Endothelial cell of umbilical vein (primary cell): ENCODE measurements at places on chromosomes 12 and 14. TPM values are rescaled to one million over a fixed set of nuclear protein-coding genes. Genes with fewer than 3 reads are reported as not detected.
A peak's percentile ranks its signal among the peaks of the same experiment; 100 is the strongest.

Gene LRRC10
- total RNA-seq = not detected in 2 replicates

Gene FGFR1OP2
- 47.3 and 49.3 TPM in 2 replicates for total RNA-seq

Gene B4GALNT1
- total RNA-seq = 0.25 and 0.35 TPM in 2 replicates

Gene ATG101
- total RNA-seq = 41.6 and 43.3 TPM in 2 replicates

Gene TOMM20L
- total RNA-seq = not detected in 2 replicates

Gene PPFIA2
- total RNA-seq = not detected in 2 replicates

Gene SLC35F4
- total RNA-seq = not detected in 2 replicates

Gene TAS2R9
- not detected in 2 replicates for total RNA-seq

Gene KCNH3
- 0.13 and 0.18 TPM in 2 replicates for total RNA-seq

Gene RFLNA
- total RNA-seq = 3.4 and 19.7 TPM in 2 replicates

Gene DDX11
- 71.4 and 78.3 TPM in 2 replicates for total RNA-seq

Gene MYF6
- total RNA-seq = not detected in 2 replicates

Gene CRACR2A
- 14.9 and 15.9 TPM in 2 replicates for total RNA-seq

DNA sequence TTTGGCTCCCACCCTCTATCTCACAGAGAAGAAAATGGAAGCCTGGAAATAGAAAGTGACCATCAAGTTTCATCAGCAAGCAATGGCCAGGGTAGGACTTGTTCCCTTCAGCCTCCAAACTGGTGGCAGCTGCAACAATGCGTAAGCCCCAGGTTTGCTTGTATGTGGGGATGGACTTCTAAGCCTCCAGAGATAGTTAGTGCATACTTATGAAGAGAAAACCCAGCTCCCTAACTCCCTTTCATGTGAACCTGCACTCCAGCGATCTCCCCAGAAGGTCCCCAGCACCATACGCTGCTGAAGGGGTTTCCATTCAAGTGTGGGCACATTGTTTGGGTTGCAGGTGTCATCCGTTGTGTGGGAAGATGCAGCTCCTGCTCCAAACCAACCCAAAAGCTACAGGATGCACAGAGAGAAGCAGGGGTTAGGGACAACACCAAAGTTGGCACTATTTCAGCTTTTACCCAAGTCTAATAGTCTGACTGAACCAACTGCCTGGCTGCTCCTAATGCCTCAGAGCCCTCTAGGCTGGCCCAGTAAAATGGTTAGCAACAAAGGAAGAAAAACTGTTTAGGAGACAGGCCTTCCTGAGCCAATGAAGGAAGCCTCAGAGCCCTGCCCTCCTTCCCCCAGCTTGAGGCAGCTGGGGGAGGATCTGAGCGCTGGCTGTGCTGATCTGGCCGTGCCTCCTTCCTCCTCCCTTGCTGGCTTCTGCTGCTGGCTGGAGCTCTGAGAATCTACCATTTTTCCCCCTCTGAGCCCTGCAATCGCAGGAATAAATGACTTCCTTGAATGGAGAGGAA, 12.3 kb downstream of the ZFP36L1 start:
- peak; percentile 57 for DNase-seq

- no peak for DNase-seq
Observed at GRCh38 chr14:31320216-31320615, 100.1 kb downstream of the HEATR5A start.

DNA sequence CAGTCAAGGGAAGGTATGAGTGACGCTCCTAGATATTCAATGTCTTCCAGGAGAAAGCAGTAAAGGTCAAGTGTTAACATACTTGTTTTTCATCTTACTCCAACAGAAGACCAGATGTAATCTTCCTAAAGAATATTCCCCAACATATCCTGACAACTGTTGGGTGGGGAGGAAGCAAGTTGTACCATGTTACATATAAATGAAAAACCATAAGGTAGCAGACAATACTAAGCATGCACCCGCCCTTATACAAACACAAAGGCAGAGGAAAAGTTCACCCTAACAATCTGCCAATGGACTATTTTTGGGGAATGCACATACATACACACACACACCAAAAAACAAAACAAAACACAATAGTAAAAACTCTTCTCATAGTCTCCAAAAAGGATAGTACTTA, 90.2 kb upstream of the FERMT2 start:
- DNase-seq = peak; percentile 9

GRCh38 chr12:69252033-69252432, 12.7 kb downstream of the CPSF6 start:
- DNase-seq = no peak

DNA sequence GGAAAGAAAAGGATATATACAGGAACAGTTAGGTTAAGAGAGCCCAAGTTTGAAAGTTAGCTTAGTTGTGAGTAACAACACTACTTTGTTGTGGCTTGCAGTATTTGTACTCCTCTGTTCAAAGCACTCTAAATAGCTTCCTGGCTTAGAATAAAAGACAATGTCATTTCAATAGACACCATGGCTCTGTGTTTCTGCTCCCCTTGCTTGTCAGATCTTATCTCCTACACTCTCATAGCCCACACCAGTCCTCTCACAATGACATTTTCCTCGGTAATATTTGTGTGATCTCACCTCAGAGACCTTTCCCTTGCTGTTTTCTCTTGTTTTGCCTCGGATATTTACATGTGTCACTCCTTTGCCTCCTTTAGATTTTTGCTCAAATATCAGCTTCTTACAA, 418.4 kb downstream of the MDGA2 start:
- no peak for DNase-seq

DNA sequence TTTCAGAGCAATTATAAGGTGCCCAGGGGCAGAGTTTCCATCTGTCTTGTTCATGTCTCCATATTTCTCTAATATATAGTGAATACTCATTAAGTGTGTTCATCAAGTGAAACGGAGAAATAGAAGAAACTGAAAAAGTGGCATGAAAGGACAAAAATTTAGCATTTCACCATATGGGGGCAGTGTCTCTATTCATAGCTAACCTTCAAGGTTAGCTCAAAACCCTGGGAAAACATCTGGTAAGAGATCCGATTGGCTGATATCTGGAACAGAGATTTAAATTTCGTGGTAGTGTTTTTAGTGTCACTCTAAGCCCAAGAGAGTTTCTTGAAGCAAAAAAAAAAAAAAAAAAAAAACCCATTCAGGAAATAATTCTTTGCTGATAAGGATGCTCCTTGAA, 367.5 kb downstream of the DAD1 start:
- peak; percentile 16 for DNase-seq

- no peak for DNase-seq
Observed at GRCh38 chr14:35222872-35223466, 69.2 kb upstream of the PSMA6 start.

DNA sequence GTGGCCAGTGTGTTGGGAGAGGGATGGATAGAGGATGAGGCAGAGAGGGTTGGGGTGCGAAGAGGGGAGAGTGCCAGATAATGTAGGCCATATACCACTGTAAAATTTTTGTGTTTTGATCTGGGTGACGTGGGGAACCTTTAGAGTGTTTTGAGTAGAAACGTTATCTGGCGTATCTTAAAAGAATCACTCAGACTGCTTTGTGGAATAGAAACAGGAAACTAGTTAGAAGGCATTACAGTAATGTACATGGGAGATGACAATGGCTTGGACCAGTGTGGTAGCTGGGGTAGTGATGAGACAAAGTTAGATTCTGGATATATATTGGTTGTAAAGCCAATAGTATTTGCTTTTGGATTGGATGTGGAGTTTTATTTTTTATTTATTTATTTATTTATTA, 20.6 kb downstream of the ATF1 start:
- DNase-seq = no peak

GRCh38 chr12:9730011-9730410, 2.9 kb downstream of the CLECL1 start:
- no peak for DNase-seq

- DNase-seq = no peak
Observed at GRCh38 chr14:102461490-102462338, 47.9 kb downstream of the ANKRD9 start.

- DNase-seq = no peak
Observed at GRCh38 chr14:82313889-82314288, 780.2 kb upstream of the SEL1L start.

DNA sequence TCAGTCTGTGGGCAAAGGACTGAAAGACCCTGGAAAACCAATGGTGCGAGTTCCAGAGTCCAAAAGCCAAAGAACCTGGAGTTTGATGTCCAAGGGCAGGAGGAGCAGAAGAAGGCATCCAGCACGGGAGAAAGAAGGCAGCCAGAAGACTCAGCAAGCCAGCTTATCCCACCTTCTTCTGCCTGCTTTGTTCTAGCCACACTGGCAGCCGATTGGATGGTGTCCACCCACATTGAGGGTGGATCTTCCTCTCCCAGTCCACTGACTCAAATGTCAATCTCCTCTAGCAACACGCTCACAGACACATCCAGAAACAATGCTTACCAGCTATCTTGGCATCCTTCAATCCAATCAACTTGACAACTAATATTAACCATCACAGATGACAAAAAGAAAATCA, 57.2 kb upstream of the CAPRIN2 start:
- DNase-seq = no peak

- no peak for DNase-seq
Observed at GRCh38 chr12:22204391-22204790, 130.1 kb downstream of the ST8SIA1 start.

DNA sequence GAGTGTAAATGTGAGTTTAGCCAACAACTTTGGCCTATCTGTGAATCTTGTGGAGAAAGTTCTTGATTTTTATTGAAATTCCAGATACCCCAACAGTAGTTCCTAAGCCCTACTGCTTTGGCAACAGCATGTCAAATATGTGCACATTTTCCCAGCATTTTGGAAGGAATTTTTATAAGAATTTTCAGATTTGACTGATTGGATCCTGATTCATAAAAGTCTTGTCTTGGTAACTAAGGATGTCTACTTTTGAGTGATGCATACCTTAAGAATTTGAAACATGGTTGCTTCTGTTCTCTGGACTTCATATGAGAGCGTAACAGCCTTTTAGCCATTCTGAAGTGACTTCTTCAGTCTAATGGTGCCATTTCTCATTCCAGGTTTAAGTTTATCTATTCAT, 106.7 kb downstream of the ANO4 start:
- no peak for DNase-seq

GRCh38 chr14:68243450-68244010, 424.0 kb downstream of the RAD51B start:
- DNase-seq = no peak

DNA sequence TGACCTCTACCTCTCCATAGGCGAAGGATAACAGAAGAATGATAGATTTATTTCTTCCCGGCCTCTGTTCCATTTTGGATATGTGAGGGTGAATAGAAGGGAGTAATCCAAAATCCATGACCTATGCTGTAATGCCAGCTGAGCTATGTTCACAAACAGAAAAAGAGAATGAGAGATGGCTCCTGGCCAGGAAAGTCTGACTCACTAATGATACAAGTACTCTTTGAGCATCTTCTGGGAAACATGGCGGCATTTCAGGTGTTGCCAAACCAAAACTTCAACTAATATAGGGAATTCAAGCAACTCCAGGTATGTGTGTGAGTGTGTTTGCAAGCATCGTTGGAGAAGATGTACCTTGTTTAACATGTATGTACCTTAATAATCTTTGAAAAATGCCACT, 55.1 kb downstream of the MED13L start:
- DNase-seq = peak; percentile 93

DNA sequence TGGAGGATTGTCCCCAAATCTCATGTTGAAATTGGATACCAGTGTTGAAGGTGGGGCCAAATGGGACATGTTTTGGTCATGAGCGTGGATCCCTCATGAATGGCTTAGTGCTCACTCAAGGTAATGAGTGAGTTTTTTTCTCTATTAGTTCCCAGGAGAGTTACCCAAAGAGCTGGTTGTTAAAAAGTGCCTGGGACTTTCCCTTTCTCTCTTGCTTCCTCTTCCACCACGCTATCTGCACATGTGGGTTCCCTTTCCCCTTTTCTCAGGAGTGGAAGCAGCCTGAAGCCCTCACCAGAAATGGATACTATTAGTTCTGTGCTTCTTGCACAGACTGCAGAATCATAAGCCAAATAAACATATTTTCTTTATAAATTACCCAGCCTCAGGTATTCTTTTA, 465.4 kb downstream of the FSCB start:
- DNase-seq = no peak

DNA sequence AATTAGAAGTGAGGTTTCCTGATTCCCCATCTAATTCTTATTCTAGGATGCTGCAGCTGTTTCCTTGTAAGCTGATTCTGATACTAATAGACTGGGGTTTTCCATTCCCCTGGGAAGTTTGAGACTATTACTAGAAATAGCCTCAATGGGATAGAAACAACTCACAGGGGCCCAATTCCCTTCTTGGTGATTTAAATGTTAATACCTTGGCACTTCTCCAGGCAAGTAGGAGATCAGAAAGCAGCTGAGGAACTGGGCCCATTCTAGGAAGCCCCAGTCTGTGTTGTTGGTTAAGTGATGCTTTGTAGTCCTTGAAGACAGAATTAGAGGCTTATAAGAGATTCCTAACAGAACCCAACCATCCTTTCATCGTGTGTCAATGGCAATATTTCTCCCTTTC, 407.0 kb upstream of the SEL1L start:
- no peak for DNase-seq

GRCh38 chr12:54004841-54005530, 3.8 kb upstream of the HOXC8 start:
- no peak for DNase-seq

DNA sequence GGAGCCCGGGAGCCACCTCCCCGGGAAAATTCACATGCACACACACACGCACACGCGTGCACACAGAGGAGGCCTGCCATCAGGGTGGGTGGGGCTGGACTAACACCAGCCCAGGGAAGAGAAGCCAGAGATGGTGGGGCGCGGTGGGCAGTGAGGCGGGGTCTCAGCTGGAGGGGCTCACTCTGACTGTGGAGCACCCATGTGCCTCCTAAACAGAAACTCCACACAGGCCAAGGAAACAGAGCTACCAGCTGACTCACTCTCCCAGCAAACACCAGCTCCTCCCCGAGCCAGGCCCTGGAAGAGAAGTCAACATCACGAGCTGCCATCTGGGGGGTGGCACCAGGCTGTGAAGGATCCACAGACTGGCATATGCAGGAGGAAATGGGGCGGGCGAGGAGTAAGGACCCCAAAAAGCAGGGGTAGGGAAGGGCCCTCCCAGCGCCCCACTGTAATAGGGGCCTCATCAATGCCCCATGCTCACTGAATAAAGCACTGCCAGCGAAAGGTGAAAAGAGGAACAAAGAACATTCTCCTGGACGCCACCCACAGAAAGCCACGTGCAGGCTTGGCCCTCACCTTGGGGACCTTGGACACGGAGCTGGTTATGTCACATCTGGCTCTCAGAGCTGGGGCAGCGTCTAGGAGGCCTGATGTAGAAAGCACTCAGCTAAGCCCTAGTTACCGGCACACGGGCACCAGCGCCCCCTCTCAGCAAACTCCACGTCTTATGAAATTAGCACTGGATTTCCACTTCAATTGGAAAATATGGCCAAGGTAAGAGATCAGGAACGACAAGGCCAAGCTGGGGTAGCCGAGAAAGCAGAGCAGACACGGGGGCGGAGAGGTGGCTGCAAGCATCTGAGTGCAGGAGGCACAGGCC, 8.4 kb upstream of the INF2 start:
- peak; percentile 77 for DNase-seq

DNA sequence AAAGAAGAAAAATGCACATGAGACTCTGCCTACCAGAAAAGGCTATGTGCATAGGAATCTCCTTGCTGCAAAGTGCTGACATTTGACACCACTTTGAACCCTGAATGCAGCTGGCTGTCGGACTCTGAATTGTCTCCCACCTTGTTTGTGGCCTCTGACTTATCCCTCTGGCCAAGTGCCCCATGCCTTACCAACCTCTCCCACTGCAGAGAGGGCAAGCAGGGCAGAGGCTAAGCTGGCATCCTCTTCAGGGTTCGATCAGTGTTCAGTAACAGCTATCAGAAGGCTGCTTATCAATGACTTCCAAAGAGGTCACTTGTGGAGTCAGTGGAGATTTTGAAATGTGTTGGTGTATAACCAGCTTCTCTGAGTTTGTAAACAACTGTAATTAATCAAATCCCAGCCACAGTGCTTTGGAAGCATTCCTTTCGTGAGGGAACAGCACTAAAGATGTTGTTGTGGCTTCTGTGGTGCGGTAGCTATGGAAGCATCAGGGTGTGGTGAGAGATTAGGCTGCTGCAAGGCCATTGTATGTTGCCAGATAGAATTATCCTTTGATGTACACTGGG, 22.6 kb upstream of the BMP4 start:
- DNase-seq = no peak
